ENCODE measurements at places on chromosomes 1 and 21.

GRCh38 chr1:36350659-36351226, 27.3 kb upstream of the EVA1B start:
- no peak for DNase-seq

DNA sequence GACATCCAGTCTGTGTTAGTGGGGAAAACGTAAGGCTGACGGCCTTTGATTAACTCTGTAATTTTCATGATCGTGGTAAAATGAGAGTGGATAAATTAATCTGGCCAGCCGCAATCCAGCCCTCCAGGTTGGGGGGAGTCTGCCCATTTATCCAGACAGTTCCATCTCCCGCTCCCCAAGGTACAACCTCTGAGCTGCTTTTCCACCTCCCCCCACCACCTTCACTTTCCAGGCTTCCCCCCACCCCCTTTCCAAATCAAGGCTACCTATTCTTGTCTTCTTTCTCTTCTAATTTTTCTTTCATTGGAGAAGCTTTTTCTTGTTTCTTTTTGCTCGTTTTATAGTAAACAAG, 6.0 kb downstream of the MIER1 start:
- DNase-seq: peak; percentile 41

GRCh38 chr1:90074137-90074536, 79.2 kb downstream of the ZNF326 start:
- DNase-seq: no peak

DNA sequence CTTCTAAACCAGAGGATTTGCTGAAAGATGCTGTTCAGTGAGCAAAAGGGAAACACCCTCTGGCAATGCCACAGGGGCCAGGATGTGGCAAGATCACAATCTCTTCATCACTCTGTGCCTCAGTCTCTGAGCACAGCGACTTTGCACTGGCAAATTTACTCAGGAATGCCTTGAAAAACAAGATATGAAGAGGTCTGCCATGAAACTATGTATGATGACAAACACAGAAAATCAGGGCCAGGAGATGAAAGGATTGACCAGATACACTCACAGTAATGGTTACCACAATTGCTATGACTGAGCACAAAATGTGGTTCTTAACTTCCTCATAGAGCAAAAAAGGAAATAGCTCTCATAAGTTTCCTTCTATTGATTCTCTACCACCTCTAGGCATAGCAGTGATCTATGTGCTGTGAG, 5.8 kb downstream of the TTC13 start:
- DNase-seq: no peak

GRCh38 chr21:39258207-39258606, 55.2 kb downstream of the BRWD1 start:
- DNase-seq: peak; percentile 56

DNA sequence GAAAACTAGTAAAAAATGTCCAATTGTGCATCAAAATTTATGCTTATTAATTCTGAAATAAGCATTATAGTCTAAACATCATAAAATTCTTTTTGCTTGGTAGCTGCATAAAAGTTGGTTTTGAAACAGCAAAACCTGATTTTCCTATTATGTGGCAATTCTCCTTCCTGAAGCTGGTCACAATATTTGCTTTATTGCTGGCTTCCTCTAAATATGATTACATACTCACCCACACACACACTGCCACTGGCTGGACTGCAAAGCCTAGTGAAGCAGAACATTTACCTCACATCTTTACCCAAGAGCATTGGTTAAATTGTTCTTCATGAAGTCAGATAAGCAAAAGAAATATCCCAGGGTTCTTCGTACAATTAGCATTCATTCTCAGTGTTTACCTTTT, 103.0 kb downstream of the NR5A2 start:
- DNase-seq: no peak

- DNase-seq: no peak
Measured at GRCh38 chr1:207318072-207318619, 3.3 kb upstream of the CD55 start.

GRCh38 chr1:161954050-161954449, 69.6 kb downstream of the OLFML2B start:
- no peak for DNase-seq

- no peak for DNase-seq
Measured at GRCh38 chr1:206828765-206829164, 36.7 kb upstream of the IL20 start.

DNA sequence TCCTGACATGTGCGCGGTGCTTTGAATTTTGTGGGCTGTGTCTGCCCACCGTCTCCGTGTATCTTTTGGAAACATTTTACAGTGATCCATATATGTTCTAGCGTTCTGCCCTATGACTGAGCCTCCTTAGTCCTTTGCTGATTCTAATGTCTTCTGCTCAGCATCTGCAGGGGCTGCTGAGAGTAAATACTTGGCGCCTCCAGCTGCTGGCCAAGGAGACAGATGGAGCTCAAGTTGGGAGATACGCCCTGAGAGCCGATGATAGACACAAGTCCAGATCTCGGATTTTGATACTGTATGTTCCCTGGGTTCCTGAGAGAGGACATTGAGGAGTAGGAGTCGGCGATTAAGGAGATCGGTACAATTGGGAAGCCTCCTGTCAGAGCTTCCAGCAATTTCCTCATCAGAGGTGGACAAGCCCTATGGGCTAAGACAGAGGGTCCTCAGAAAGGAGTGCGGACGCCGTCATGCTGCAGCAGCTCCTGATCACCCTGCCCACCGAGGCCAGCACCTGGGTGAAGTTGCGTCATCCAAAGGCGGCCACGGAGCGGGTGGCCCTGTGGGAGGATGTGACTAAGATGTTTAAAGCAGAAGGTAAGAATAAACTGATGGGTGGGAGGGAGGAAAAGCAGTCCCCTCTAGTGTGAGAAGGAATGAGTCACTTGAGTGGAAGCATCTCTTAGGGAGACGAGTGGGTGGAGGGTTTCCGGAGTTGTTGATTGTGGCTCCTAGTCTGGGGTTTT, 390 bp downstream of the ZFP69B start:
- no peak for DNase-seq

GRCh38 chr21:32690085-32690484, 37.7 kb downstream of the SYNJ1 start:
- no peak for DNase-seq

DNA sequence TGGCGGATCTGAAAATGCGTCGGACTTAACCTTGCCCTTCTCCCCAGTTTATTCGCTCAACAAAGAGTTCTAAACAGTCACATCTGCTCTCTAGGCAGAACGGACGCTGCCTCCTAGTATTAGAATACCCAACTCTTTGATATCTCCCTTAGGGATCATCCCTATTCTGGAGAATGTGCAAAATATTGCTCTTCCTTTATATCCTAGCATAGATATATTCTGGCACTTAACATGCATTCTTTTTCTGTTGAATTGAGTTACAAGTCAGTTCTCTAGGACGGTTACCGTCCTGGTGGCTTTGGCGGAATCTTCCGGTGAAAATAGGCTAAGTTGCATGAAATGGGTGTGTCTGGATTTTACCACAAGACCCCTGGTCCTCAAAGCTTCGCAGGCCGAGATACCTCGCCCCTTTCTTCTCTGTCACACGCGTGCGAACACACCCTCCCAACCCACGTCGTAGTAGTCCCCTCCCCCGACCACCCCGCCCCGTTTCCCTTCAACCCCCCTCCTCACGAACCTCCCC, 501 bp upstream of the DNAJC6 start:
- DNase-seq: no peak

- DNase-seq: no peak
Measured at GRCh38 chr1:192952646-192953045, 106.5 kb downstream of the UCHL5 start.

DNA sequence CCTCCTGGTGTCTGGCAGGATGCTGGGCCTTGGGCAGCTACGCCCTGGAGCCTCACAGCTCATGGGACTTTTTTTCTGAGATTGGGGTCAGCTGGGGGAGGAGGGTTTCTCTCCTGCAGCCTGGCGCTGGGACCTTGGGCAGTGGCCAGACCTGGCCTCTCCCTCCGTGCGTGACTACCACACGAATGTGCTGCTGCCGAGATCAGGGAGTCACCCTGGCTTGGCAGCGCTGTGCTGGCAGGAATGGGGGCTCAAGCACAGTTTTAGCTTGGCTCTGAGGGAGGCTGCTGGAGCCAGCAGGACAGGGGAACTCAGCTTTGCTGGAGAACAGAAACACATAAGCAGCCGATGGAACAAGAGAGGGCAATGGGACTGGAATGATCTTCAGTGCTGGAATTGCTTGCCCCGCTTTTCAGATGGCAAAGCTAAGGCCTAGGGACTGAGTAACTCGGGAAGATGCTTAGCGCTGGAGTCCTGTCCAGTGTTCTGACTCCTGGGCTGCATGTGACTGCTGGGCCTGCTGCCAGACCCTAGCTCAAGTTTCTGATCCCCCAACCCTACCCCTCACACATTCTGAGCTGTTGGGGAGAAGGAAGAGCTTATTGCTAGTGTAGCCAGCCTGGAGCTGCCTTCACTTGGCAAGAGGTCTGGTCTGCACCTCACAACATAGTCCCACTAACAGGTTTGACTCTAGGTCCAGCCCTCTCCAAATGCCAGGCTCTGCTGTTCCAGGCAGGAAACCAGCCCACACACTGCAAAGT, 69.9 kb downstream of the NAV1 start:
- DNase-seq: no peak

DNA sequence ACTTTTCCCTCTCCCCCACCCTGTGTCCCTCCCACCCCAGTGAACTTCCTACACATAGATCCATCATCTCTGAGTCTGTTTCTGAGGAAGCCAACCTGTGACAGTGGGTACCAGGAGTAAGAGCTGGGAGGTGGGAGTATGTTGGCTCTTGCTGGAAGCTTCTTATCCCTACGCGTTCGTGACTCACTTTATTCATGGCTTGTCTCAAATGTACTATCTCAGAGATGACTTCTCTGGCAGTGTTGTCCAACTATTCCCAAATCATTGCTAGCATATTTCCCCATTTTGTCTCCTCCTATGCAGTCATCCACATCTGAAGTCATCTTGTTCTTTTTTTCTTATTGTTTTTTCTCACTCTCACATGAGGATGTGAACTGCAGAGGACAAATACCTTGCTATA, 88.0 kb downstream of the HIVEP3 start:
- DNase-seq: no peak

DNA sequence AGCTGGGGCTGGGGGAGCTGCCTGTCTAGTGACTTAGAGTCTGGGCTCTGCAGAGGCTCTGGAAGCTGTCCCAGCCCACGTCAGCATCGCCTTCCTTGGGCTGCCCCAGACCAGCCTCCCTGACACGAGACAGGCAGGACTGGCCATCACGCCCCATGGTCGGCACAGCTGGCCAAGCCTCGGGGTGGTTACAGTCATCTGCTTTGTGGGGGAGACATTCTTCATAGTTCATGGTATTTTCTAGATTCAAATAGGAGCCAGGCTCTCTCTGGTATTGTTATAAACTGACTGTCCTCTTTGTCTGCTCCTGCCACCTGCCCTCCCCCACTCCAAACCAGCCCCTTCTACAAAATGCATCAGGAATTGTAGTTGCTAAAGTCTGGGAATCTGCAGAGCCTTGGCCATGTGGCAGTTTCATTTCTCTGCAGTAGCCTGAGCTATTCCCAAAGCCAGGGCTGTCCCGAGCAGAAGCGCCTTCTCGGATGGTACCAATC, 29.4 kb downstream of the OLFML2B start:
- DNase-seq: no peak

DNA sequence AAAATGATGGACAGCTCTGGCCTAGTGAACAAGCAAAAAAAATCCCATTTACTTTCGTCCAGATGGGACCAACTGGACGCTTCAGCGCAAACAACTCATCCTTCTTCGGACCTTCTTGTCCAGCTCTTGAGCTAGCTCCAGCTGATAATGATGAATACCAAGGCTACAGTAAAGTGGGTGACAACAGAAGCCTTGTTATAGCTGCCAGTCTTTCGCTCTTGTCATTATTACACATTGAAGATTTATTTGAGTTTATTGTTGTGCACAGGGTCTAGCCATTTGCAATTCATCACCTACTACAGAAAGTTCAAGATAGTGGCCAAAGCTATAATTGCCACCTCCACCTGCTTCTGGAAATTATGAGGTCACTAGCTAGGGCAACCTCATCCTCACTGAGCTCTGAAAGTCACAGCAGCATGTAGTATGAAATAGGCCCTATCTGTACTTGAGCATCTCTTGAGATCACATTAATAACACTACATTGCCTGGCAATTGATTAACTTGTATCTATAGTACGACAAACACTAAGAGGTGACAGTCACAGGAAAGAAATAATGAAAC, 76.9 kb downstream of the GPATCH2 start:
- no peak for DNase-seq

GRCh38 chr1:116253566-116254382, 119.3 kb upstream of the ATP1A1 start:
- DNase-seq: no peak

DNA sequence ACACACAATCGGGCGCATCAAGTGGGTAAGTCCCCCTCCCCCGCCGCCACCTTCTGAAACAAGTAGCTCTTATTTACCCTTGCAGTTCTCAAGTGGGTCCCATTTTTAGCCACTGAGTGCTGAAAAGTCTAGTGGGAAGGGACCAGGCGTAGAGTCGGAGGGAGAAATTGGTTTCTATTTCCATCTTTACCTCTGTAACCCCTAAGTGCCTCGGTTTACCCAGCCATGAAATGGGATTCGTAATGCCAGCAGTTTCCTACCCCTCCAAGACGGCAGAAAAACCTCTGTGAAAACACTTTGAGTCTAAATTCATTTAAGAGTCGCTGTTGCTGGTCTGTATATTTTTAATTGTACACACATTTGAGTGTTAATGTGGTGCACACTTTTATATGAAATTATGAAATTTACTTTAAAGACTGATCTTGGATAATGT, 928 bp downstream of the TLCD4 start:
- no peak for DNase-seq

GRCh38 chr1:26283279-26283853, 3.5 kb downstream of the SH3BGRL3 start:
- no peak for DNase-seq

- no peak for DNase-seq
Measured at GRCh38 chr1:22677931-22678896, 25.2 kb downstream of the C1QB start.

DNA sequence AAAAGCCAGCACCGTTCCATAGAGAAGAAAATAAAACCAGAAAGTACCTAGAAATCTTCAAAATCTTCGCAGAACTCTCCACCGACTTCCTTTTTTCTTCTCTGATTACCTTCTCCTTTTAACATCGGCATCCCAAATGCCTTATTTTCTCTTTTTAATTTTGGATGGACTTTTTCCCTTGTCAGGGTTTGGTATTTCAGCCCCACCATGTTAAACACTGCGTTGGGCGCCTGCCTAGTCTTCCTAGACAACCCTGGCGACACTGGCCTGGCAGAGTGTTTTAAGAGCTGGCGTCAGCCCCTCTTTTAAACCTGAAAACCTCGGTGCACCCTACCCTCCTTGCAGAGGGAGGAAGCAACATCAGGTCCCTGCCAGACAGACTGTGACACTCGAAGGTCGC, 66.0 kb upstream of the EFHD2 start:
- peak; percentile 24 for DNase-seq

Data from NCI-H1105 treated with DMSO at 0.1 percent for 48 hours (cell line).